T follicular helper cell (primary cell): ENCODE measurements at places on chromosomes 3 and 15.
A peak's percentile ranks its signal among the peaks of the same experiment; 100 is the strongest.

GRCh38 chr3:72343078-72343477 lies 505.2 kb downstream of the SHQ1 start:
- no peak for DNase-seq

GRCh38 chr15:38687340-38687739 lies 122.7 kb upstream of the RASGRP1 start:
- no peak for DNase-seq

GRCh38 chr3:30189900-30190299 lies 416.5 kb upstream of the TGFBR2 start:
- no peak for DNase-seq

DNA sequence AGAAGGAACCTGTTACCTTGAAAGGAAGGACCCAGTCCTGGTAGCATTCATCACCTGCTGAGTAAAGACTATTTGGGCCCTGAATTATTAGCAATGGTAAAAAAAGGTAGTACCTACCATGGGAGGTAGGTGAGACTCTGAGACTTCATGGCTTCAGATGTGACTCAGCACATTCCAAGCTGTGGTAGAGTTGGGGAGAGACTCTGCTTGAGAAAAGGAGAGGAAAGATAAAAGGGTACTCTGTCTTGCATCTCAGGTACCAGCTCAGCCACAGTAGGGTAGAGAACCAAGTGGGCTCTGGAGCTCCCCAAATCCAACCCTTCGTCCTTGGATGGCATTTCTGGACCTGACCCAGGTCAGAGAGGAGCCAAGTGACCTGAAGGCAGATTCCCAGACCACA lies 430.4 kb downstream of the TBL1XR1 start:
- no peak for DNase-seq

DNA sequence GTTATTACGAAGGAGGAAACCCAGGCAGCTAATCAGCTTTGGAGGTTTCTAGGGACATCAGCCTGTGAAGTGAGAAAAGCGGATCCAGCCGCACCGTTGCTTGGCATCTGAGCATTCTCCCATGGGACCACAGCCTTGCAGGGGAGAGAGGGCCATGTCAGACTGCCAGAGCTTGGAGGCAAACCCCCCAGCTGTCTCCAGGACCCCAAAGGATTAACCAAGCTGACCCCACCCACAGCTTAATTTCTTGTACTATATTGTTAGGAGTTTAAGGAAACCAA lies 5.1 kb downstream of the IGDCC3 start:
- no peak for DNase-seq

DNA sequence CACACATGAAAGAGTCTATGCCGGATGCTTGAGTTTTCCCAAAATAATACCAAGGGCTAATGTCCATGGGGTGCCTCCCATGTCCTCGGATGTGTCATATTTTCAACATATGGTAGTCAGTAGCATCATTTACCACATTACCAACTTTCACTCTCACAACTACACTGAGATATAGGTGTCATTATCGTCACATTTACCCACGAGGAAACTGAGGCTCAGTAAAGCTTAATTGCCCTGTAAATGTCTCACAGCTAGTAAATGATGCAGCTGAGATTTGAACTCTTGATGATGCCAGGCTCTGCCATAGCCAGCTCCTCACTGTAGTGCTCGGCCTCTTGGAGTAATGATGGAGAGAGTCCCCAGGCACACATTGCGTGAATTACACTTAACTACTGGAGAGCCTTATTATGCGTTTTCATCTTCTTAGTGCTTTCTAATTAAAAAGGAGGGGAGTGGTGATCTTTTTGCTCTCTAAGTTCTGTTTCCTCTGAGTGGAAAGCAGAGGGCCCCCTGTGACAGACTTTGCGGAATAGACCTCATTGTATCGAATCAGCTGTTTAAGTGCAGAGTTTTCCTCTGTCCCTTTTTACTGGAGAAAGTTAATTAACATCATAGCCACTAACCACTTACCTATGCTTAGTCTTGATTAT lies 142.0 kb upstream of the SLCO3A1 start:
- DNase-seq, result no peak

GRCh38 chr3:100782348-100782747 lies 73.1 kb downstream of the TFG start:
- no peak for DNase-seq

DNA sequence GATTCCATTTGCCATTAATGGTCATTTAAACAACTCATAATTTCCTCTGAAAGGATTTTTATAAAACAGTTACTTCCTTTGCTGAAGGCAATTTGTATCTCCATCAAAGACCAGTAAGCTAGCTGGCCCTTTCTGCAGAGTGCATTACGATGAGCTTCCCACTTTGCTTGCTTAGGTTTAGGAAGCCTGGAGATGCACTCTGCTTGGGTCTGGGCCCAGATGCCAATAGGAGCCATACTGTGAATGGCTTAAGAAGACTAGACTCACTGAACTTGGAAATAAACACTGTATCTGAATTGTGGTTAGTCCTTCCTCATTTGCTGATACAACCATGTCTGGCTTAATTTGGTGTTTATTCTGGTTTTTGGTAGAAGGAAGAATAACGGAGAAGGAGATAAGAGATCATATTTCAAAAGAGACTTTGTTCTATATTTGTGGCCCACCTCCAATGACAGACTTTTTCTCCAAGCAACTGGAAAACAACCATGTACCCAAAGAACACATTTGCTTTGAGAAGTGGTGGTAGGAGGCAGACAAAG lies 38.1 kb downstream of the OXNAD1 start:
- no peak for DNase-seq

DNA sequence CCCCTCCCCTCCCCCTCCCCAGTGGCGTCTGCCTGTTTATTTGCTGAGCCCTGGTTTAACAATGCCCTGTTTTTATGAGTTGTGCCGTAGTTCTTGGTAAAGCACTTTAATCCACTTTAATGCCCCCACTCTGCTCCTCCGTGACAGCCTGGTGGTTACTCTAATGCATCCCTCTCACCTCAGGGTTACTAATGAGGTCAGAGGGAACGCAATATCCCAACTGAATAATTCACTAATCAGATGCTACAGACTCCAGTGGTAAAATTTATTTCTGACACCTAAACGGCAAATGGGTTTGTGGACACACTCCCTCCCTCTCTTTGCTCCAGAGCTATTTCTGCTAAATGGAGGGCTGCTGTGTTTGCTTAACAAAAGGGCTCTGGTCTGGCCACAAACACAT lies 26.1 kb upstream of the NTRK3 start:
- DNase-seq, result no peak

DNA sequence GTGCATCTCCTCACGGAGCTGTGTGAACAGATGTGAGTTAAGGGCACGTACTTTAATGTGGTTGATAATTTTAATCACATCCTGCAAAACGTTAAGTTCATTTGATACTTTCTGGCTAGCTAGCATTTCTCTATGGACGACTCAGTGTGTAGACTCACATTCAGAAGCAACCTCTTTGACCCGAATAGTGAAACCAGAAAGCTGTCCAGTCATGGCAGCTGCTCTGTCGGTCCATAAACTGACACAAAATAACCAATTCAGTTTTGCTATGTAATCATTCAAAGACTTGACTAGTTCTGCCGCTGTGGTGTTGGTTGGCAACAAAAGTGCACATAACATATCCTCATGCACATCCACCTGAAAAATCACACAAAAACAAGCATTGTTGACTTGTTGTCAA lies 3.7 kb upstream of the GFM1 start:
- DNase-seq, result no peak

DNA sequence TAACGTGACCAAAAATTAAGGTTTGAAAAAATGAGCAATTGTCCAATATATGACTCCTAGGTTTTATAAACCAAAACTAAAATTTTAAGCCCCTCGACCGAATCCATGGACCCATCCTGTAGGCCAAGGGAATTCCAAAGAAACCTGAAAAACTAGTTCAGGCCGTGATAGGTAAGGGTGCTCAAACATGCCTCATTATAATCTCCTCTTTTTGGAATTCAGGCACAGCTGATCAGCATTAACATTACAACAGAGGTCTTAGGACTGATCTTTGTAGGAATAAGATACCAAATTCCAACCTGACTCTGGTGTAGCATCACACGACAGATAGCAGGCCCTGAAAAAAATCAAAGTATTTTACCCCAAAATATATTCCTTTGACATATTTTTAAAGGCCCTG lies 155.7 kb downstream of the NEK10 start:
- DNase-seq, result no peak

DNA sequence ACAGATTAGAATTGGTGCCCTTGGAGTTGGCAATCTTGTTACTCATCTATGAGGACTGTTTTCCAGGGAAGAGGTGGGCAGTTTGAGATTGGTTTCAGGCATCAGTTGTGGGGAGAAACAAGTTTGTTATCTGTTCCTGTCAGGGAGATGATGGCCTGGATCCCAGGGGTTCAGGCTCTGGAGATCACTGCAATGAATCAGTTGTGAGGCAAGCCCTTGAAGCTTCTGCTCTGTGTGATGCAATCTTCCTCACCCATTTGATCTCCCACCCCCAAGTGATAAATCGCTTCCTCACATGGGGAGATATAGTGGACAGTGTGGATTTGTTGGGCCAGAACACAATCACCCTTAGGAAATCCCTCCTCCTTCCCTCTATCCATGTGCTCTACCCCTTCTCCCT lies 276.6 kb upstream of the LRTM1 start:
- no peak for DNase-seq

GRCh38 chr3:110016235-110016815 lies 679.0 kb upstream of the DPPA4 start:
- DNase-seq, result no peak

DNA sequence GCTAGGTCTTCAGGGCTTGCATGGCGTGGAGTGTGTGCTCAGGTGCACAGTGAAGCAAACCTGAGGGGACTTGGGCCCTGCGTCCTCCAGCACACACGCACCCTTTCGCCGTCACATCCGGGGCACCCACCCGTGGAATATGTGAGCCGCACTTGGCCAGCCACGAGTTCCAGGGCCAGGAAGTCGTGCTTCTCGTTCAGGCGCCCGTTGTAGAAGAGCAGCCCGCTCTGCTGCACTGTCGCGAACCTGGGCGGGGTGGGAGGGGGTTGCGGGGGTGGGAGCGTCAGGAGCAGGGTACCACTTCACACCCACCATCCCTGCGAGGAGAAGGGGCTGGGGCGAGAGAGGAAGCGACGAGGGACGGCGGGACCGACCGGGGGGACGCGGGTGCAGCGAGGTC lies 7.1 kb downstream of the CELSR3 start:
- peak; percentile 24 for DNase-seq

DNA sequence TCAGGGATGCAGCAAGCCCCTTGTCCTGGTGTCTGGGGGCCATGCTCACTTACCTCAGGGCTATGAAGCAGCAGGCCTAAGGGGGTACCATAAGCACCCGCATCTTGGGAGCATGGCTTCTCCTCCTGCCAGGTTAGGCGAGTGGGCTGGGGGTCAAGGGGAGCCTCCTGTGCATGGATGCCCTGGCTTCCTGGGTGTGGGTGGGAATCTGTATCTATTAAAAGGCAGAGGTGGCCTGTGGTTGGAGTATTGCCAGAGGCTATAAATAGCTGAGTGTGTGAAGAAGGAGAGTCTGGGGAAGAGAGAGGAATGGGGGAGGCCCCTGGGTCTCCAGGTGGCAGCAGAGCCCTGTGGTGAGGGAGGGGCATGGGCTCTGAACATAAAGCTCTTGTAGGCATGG lies 19.5 kb downstream of the ACVR2B start:
- no peak for DNase-seq

DNA sequence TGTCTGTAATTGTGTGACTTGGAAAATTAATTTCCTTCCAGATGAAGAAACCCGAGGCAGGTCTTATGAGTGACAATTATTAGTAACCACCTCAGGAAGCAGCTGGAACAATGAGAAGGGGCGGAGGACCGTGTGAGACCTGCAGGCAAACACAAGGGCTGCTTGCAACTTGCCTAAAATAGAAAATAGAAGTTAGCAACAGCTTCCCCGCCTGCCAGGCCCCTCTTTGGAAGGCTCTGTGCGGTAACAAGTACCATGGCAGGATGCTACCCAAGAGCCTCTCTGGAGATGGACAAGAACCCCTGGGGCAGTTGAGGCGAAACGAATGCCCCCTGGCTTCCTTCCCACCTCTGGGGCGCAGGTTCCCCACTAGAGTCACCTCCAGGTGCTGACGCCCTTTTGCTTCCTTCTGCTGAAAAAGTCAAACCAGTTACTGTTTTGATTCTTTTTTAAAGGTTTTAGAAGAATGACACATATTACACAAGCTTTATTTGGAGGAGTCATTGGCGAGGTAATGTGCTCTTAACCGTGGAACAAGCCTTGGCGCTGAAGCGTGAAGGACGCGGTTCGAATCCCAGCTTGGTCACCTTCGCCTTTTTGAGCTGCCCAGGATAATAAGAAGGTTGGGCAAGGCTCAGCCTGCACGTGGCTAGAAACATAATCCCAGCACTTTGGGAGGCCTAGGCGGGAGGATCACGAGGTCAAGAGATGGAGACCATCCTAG lies 47.0 kb upstream of the SYNM start:
- no peak for DNase-seq

- DNase-seq, result no peak
Observed at GRCh38 chr3:190180268-190180667, 59.6 kb upstream of the P3H2 start.

- no peak for DNase-seq
Observed at GRCh38 chr3:674116-674515, 418.7 kb upstream of the CNTN6 start.

DNA sequence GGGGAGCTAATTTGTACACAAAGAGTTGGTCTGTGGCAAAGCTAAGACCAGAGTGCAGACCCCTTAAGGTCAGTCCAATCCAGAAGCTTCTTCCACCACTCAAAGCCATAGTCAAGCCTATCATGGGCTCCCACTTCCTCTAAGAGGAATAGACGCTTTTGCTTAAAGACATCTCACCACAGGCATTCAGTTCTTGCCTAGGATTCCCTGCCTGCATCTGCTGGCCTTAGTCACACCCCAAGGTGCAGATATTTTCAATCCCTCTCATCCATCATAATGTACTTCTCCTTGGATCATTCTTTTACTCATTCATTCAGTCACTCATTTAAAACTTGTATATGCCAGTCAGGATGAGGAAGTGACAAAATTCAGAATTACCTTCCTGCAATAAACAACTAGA lies 179.6 kb upstream of the STT3B start:
- no peak for DNase-seq

GRCh38 chr15:99507504-99508310 lies 58.1 kb upstream of the MEF2A start:
- DNase-seq, result no peak

GRCh38 chr3:9915254-9916141 lies 1.4 kb upstream of the IL17RC start:
- no peak for DNase-seq

GRCh38 chr3:100449214-100449613 lies 43.2 kb upstream of the TMEM45A start:
- no peak for DNase-seq

DNA sequence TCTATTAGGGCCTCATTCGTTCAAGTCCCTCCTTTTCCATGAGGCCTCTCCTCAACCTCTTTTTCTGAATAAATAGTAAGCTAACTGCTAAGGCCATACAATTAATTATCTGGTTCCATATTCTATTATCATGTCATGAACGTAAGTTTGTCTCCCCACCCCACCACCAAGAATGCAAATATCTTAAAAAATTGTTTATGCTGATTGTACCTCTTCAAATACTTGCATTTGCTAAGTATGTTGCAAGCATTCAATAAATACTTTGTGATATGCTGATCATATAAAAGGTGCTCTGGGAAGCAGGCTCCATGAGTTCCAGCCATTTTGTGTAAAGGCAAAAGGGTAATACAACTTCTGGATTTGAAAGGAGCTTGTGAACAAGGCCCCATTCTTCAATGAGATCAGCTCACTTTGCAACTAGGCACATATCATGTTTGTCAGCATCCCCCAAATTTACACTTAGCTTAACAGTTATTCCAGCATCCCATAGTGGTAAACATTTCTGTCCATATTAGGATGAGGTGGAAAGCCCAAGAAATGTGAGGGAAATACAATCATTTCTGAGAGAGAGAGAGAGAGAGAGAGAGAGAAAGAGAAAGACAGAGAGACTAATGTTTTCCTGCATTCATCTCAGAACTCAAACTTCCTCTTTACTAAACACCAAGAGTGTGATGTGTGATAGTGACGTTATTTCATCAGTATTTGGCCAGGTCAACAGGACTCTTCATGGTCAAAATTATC lies 33.2 kb downstream of the SLC12A8 start:
- no peak for DNase-seq
